ENCODE measurements at places on chromosomes 7 and 10.
A peak's percentile ranks its signal among the peaks of the same experiment; 100 is the strongest.

DNA sequence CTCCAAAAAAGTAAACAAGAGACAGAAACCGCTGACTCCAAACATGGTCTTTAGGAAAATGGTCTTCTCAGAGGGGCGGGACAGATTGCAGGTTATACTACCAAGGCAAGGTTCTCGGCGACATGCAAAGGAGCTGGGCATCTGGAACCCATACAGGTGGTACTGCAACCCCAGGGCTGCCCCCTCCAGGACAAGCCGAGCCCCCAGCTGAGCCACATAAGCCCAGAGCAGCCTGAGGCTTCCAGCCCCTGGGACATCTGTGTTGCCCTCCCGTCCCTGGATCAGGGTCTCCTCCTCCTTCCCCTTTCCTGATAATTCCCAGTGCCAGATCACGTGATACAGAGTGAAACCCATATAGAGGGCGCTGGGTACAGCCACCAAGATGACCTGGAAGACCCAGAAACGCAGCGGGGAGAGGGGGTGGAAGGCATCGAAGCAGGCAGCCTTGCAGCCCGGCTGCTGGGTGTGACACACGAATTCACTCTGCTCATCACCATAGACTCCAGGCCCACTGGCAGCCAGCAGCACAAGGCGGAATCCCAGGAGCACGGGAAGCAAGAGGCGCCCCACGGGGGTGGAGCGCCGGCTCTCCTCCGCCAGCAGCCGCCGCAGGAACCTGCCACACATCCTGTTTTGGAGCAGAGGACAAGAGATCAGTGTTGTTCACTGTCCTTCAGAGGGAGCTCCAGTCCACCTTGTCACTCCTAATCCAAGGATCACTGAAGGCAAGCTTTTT, at the start of gene GJC3:
TSS of gene GJC3 (minus strand) at position 627 of the 736 bp plus-strand sequence. CDS start at position 627, 0 bp downstream.
- DNase-seq = peak; percentile 62

GRCh38 chr10:113319479-113319878, 233.4 kb upstream of the HABP2 start:
- DNase-seq = no peak

DNA sequence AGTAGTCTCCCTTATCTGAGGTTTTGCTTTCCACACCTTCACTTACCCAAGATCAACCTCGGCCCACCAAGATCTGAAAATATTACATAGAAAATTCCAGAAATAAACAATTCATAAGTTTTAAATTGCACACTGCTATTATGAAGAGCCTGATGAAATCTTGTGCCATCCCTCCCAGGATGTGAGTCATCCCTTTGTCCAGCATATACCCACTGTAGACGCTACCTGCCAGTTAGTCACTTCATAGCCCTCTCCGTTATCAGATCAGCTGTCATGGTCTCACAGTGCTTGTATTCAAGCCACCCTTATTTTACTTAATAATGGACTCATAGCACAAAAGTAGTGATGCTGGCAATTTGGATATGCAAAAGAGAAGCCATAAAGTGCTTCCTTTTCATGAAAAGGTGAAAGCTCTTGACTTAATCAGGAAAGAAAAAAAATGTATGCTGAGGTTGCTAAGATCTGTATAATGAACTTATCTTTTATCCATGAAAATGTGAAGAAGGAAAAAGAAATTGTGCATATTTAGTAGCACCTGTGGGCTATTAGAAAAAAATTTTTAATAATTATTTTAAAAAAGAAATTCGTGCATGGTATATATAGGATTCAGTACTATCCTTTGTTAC, 9.8 kb upstream of the MRPS16 start:
- no peak for DNase-seq

GRCh38 chr10:32326119-32326518, 20.8 kb downstream of the EPC1 start:
- no peak for DNase-seq

- DNase-seq = no peak
These were observed 13.1 kb downstream of the ZNF485 start for GRCh38 chr10:43619368-43619767.

- no peak for DNase-seq
These were observed 344.1 kb downstream of the PHF14 start for GRCh38 chr7:11317766-11318165.

GRCh38 chr7:26293569-26294308, 2.1 kb downstream of the SNX10 start:
- DNase-seq = no peak

- no peak for DNase-seq
These were observed 145.0 kb upstream of the TMEM229A start for GRCh38 chr7:124177891-124178290.

DNA sequence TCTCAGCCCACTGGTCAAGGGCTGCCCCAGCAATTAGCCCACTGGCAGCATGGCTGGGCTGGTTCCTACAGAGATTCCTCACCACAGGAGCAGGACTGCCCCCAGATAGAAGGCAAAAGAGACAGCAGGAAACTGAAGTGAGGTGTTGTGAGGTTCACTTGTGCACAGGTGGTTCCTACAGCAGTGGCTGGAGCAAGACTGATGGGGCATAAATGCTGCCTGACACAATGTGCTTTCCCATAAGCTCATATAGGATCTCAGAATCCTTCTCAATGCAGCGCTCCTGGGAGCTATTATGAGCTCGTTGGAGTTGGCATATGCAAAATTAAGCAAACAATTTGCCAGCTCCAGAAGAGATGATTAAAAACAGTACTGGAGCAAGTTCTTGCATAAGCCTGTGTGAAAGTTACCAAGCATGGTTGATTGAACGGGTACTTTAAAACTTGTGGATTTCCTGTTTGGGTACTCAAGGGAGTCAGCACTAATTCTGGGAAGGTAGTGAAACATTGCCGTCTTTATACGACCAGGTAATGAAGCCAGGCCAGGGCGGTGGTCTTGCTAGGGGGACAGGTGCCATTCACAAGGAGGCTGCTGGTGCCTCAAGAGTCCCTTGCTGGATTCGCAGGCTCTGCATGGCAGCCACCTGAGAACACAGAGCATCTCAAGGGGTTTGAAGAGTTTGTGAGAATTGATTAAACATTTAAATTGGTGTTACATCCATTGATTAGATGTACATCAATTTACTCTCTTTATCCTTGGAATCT, 20.3 kb upstream of the PRKCQ start:
- DNase-seq = no peak

DNA sequence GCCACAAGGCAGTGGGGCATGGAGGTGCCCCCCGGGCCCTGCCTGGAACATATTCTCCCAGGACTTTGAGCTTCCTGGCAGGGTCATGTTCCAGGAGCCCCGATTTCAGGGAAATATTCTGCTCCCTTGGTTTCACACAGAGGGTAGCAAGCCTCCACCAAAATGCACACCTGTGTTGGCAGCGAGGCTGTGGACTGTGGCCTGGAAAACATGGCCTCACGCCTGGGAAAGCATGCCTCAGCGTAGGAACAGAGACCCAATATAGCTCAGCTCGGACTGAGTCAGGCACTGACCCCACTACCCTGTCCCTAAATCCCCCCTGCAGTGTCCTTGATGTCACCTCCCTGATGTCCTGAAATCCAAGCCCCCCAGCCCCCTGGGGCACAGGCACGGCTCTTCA, 92.0 kb downstream of the KCNMA1 start:
- DNase-seq = no peak

GRCh38 chr10:95820363-95820762, 64.4 kb downstream of the ENTPD1 start:
- no peak for DNase-seq

- no peak for DNase-seq
These were observed 17.8 kb downstream of the ZNF655 start for GRCh38 chr7:99576251-99576650.

DNA sequence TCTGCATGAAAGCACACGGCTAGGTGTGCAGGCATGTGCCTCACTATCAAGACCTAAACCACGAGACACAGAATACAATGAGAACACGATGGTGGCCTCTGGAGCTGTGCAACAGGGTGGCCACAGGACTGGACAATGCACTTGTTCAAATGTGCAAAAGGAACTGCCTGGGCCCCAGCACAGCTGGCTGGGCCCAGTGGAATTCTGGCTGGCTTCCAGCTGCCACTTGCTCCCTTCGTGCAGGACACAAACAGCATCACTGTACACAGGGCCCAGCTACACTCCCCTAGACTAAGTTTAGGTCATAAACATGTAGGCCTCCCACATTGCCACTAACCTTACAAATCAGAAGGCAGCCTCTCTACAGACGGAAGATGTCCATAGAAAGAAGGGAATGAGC, 23.4 kb downstream of the DOCK4 start:
- DNase-seq = no peak

DNA sequence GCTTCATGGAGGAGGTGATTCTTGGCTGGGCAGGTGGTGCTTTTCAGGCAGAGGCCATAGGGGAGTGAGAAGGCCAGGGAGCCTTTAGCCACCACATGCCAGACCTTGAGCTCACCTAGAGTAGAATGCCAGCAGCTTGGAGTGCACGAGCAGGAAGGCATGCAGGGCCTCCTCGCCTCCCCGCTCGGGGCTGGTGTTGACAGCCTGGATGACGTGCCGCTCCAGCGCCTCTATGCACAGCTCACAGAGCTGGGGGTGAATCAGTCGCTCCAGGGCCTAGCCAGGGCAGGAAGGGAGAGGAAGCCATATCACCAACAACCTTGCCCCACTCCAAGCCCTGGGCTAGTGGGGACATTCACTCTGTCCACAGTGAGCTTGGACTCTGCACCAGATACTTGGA, 15.7 kb downstream of the HPS1 start:
- no peak for DNase-seq

GRCh38 chr7:74173074-74173473, 1.1 kb upstream of the EIF4H start:
- no peak for DNase-seq

DNA sequence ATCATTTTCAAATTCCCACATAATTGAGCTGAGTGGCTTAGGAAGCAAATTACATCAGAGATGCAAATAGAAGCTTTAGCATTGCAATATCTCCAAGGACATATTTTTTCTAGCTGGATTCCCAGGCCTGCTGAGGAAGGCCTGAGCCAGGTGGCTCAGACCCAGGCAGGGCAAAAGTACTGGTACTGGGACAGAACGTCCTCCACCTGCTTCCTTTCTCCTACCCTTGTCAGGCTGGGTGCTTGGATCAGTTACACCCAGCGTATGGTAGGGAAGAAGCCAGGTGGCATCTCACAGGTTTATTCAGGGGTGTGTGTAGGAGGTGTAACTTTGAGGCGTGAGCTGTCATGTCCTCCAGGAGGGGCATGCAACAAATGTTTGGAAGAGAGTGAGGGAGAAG, 3.0 kb upstream of the PANK1 start:
- no peak for DNase-seq

GRCh38 chr7:71388181-71388580, 256.2 kb downstream of the GALNT17 start:
- DNase-seq = no peak

GRCh38 chr7:40288827-40289226, 154.0 kb downstream of the SUGCT start:
- no peak for DNase-seq

- no peak for DNase-seq
These were observed 905 bp downstream of the ASB13 start for GRCh38 chr10:5665373-5666007.

GRCh38 chr10:78407009-78407711, 373.5 kb downstream of the RPS24 start:
- peak; percentile 76 for DNase-seq

GRCh38 chr10:14930610-14931009, 23.3 kb downstream of the DCLRE1C start:
- no peak for DNase-seq

- no peak for DNase-seq
These were observed 159.4 kb downstream of the OAT start for GRCh38 chr10:124259139-124259825.

- no peak for DNase-seq
These were observed 70.5 kb downstream of the ZMIZ1 start for GRCh38 chr10:79139124-79139835.

DNA sequence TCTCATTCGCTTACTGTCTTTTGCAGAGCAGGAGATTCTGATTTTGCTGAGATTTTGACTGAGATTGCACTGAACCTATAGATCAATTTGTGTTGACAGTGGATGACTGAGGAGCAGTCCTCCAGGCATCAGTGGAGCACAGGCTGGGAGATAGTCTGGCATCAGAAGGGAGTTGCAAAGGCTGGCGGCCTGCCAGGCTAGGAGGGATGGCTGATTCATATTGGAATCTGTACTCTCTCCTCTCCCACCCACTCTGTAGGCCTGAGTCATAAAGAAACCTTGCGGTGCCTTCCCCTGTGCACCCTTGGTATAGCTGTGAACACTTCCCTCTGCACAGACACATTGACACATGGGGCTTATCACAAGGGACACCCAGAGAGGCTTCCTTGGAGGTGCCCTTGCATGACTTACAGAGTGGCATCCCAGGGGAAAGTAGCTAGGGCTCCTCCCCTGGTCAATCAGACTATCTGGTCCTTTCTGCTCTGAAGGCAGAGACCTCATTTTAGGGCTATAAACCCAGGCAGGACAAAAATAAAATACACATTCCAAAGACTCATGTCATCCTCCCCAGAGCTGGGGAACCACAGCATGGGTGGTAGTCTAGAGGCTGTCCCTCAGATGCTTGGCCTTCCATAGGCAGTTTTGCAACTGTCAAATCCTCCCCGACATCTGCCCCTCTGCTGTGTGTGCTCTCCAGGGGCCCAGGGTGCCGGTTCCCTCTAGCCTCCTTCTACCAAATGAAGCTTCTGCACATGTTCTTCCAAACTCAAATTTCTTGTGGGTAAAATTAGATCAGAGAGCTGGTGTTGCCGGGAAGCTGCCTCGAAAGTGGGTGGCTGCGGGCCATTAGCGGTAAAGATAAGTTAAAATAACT, 37.4 kb upstream of the EEPD1 start:
- peak; percentile 5 for DNase-seq

GRCh38 chr7:5383314-5384098, 40.1 kb downstream of the TNRC18 start:
- DNase-seq = no peak

DNA sequence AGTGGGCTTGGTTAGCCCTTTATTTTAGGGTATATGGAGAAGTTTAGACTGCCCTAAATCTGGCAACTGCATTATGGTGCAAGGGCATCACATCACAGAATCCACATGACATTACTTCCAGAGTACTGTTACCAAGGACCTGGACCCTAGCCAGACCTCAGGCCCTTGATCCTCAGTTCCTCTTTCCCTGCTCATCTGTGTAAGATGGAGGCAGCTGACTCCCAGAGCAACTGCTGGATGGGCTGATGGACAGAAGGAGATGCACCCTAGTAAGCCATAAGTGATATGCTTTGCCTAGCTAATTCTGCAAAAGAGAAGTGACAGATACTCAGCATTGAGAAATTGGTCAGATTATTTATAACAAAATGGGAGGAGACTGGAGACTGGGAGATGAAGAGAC, 131.7 kb downstream of the DYNC1I1 start:
- no peak for DNase-seq

DNA sequence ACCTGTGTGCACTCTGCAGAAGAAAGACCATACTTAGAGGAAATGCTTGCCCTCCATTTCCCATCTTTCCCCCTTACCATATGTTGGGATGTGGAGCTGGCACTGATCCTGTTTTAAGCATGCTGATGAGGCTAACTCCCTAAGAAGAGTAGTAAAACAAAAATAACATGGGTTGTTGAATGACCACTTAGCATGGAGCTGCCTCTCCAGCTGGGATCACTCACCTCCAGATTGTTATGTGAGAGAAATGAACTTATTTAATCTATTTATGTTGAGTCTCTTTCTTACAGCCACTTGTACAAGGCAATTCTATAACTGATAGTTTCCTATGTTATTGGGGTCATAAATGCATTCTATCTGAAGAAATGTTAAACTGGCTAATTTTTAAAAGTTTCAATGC, 17.0 kb downstream of the CTTNBP2 start:
- no peak for DNase-seq

- no peak for DNase-seq
These were observed 430.5 kb upstream of the KLF6 start for GRCh38 chr10:4215485-4215884.

GRCh38 chr7:142864980-142865747, 10.3 kb downstream of the EPHB6 start:
- no peak for DNase-seq

GRCh38 chr10:30759423-30759822, 129.9 kb upstream of the LYZL2 start:
- DNase-seq = no peak

Measured in COR-L47 (cell line).